Stimulated activated CD8-positive, alpha-beta memory T cell treated with anti-CD3 and anti-CD28 coated beads, Interleukin-15, amount 100 ng/mL, for 1 hour (primary cell): ENCODE measurements at places on chromosomes 2 and 18.
A peak's percentile ranks its signal among the peaks of the same experiment; 100 is the strongest.

GRCh38 chr2:74693213-74693612 lies 39.2 kb downstream of the SEMA4F start:
- no peak for DNase-seq

DNA sequence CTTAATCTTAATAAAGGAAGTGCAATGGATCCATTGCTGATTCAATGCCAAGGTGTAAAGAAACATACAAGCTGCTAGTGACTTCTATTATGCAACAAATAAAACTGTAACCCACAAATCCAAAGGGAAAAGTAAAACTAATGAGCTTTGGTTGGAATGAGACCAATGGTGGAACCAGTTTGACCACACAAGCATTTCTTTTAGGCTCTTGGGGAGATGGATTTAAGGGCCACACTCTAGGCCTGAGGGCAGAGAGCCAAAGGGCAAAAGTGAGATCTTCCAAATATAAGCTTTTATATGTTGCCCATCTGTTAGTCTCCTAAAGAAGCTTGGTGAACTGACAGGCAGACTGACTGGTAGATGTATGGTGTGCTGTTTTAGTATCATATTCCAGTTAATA lies 41.5 kb upstream of the MMADHC start:
- DNase-seq, result no peak

DNA sequence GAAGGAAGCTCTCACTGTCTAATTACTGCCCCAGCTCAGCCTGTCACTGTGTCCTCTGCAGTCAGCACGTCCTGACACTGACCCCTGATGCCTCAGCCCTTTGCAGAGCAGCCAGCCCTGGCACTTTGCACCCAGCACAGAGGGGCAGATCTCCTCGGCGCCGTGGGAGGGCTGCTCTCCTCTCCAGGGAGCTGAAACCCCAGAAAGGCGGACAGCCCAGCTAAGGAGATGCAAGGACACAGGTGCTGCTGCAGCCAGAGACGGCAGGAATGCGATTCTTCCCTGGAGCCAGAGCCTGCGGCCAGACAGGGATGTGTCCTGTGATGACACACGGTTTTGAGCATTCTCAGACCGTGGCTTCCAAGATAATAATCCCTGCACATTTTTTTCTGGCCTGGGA lies 34.5 kb upstream of the SIX3 start:
- no peak for DNase-seq

DNA sequence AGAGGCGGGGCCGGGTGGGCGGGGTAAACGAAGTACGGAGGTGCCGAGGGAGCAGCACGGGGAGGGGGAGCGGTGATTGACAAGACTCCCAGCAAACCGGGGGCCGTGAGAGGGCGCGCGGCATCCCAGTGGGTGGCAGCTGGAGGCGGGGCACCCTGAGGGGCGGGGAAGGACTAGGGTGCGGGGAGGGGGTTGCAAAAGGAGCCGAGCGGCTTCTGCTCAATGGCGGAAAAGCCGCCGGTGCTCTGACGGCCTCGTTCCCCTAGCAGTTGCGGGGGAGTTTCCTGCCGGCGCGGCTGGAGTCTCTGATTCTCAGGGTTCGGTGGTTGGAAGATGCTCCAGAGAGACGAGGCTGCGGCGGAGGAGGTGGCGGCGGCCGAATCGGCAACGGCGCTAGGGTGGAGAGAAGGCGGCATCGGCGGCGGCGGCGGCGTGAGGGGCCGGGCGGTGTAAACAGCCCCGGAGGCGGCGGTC lies at the start of gene PPM1B:
PPM1B (plus strand) TSS at position 195 of the 474 bp plus-strand sequence. CDS start 32,325 bp downstream, outside the sequence.
- DNase-seq, result peak; percentile 100

GRCh38 chr18:40897884-40898283 lies 1057.2 kb upstream of the PIK3C3 start:
- DNase-seq, result no peak

GRCh38 chr2:71669058-71669456 lies 215.7 kb downstream of the DYSF start:
- DNase-seq, result no peak

- DNase-seq, result no peak
Measured at GRCh38 chr2:71611781-71612527, 158.6 kb downstream of the DYSF start.

GRCh38 chr18:13537022-13537780 lies 189.2 kb downstream of the FAM210A start:
- DNase-seq, result no peak

DNA sequence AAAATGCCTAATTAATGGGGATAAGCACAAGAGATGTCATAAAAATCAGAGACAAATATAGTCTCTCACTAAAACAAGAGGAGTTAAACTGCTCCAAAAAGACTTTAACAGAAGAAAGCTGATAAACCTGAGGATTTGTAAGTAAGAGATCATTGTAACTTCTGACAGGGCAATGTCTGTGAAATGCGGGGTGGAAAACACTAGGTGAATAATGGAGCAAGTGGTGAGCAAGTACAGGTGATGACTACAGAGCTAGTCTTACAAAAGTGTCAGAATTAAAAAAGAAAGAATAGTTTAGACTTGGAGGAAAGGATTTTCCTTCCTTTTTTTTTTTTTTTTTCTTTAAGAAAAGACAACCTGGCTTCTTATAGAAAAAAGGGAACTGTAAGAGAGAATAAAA lies 22.7 kb downstream of the ATAD2B start:
- no peak for DNase-seq

DNA sequence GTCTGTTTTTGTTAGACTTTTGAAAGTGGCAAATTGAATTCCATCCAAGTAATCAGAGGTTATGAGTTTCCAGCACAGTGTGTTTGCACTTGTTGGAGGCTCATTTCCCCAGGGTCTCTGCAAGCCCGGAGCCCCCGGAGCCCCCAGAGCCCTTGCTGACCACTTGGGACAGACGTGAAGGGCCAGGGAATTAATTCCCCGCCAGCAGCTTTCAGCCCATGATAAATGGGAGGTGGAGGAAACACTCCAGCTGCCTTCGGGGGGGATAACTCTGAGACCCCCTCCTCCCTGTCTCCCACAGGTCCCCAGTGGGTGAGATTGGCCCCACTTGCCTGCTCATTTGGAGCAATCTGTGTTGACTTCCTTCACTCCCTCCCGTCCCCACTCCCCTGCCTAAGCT lies 79.2 kb downstream of the KLHL29 start:
- no peak for DNase-seq

DNA sequence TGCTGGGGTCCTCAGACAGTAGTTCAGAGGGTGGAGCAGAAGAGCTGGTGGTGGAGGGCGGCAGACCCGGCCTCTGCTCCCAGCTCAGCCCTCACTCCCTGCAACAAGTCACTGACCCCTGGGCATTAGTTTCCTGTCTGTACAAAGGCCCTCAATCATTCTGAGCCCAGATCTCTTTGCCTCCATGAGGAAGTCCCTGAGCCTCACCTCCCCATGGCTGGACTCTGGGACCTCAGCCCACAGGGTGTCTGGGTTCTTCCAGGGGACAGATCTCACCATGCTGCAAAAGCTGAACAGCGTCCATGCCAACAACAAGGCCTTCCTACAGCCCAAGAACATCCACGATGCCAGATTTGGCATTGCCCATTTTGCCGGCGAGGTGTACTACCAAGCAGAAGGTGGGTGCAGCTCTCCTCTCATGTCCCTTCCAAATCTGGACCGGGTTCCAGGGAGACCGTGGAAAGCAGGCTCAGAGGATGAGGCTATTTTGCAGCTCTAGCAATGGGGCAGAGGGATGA lies 49.1 kb downstream of the MYO7B start:
- DNase-seq, result no peak

GRCh38 chr2:128377071-128377910 lies 58.6 kb upstream of the HS6ST1 start:
- no peak for DNase-seq

DNA sequence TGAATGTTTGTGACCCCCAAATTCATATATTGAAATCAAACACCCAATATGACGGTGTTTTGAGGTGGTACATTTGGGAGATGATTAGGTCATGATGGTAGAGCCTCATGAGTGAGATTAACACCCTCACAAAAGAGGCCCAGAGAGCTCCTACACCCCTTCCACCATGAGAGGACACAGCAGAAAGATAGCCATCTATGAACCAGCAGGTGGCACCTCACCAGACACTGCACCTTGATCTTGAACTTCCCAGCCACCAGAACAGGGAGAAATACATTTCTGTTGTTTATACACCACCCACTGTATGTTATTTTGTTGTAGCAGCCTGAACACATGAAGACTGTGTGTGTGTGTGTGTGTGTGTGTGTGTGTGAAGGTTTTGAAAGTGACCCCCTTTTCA lies 58.1 kb downstream of the ST3GAL5 start:
- DNase-seq, result no peak

DNA sequence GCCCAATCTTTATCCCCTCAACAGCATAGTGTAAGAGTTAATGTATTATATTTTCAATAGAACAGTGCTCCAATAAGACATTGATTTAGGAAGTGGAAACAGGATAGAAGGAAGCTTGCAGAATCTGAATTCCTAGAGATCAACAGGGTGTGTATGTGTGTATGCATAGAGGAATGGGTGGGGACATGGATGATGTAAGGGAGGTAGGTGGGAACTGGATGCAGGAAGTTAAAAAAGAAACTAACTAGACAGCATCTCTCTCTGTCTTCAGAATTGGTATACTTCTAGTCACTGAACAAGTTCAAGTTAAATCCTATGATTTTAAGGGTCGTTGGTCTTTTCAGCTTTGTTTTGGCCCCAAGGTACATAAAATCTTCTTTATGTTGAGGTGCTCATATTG lies 196.6 kb downstream of the PMAIP1 start:
- DNase-seq, result no peak

DNA sequence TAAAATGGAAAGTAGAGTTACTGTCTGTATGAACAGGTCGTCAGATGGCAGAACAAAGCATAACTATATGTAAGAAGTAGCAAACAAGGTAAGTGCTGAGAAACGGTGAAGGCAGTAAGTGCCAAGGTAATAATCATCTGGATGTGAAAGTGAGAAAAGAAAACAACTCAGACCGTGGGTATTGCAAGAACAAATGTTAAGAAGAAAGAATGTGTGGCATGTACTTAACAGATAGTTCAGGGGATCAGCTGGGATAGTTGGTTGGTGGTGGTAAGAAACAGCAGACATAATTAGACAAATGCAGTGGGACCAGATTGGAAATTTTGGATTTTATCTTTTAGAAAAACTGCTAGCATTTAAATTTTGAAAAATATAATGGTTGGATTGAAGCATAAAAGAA lies 375.8 kb upstream of the NXPH2 start:
- DNase-seq, result no peak

DNA sequence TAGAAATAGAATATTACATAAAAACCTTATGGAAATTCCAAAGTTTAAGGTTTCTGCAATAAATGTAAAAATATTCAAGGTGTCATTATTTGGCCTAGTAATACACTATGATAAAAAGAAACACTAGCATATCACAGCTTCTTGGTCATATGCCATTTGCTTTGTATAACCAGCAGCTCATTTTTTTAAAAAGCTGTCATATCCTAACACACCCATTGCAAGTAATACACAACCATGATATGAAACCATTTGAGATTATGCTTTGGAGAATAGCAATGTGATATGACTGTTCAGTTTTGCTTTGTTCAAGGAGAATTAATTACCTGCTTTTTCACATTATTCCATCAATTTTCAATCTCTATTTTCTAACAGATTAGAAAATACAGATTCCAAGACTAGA lies 149.0 kb downstream of the IKZF2 start:
- no peak for DNase-seq

DNA sequence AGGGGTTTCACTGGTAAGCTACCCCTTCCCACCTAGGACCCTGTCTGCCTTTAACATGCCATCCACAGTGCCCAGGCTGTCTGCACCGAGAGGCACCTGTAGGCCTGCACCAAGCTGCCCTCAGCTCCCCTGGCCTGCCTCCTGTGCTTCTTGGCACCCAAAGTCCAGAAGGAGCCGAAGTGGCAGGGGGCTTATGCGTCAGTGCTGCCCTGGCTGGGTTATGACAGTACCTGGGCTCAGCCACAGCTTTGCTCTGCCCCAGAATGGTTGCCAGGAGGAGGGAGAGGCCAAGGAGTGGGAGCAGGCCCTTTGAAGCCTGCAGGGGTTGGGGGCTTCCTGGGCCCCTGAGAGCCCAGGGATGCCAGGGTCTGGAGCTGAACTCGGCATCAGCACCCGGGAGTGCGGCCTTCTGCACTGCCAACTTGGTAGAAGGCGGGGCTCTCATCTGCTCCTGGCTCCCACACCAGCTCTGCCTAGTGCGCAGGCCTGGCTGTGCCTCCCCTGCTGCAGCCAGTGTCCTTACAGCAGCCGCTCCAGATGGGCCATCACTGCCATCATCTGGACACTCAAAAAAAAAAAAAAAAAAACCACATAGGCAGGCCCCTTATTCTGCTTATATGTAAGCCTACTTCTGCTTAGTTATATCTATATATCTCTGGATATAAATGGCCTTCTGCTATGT lies 155.4 kb downstream of the THSD7B start:
- DNase-seq, result no peak

- no peak for DNase-seq
Measured at GRCh38 chr2:98013407-98014042, 17.8 kb upstream of the TMEM131 start.

DNA sequence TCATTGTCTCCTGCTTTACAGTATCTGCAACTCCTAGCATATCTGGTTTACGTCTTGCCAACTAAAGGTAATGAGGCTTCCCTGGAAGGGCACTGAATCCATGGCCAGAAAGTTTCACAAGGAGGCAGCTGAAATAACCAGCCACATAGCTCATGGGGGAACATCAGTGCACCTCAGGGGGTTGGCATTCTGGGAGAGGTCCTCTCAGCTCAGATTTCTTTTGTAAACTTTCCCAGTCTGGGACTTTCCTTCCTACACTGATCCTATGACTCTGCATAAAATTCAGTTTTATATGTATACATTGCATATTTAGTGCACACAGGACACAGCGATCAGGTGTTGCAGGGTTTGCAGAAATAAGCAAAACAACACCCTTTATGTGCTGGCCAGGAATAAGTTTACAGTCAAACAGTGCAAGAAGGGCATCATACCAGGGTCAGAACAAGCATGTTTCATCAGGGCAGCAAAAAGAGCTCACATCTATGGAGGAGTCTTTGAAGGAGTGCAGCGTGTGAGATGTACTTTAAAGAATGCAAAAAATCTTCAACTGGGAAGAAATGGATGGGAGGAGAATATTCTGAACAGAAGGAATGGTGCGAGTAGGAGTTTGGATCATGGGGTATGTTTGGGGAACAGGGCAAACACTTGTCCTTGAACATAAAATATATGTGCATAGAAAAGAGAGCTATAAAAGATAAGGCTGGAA lies 240.6 kb upstream of the RAB12 start:
- no peak for DNase-seq

DNA sequence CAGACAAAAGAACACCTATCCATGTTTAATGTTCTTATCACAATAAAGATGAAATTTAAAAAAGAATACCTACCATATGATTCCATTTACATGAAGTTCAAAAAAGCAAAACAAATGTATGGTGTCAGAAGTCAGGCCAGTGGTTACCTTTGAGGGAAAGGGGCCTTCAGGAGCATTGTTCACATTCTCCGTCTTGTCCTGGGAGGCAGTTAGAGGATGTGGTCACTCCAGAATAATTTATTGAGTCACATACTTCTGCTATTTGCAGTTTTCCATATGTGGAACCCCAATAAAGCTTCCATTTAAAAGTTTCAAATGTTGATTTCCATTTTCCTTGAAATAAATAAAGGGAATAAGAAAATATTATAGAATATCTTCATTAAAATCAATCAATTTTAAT lies 41.6 kb upstream of the POU3F3 start:
- no peak for DNase-seq

- no peak for DNase-seq
Measured at GRCh38 chr2:239928391-239929350, 96.5 kb downstream of the NDUFA10 start.

GRCh38 chr2:39135690-39136259 lies 14.9 kb upstream of the SOS1 start:
- no peak for DNase-seq

- DNase-seq, result no peak
Measured at GRCh38 chr2:195779491-195779890, 122.5 kb downstream of the SLC39A10 start.

- no peak for DNase-seq
Measured at GRCh38 chr18:22171258-22172119, 2.1 kb downstream of the GATA6 start.
